Sciatic nerve (tissue), 2 donors: ENCODE measurements at places on chromosomes 16 and 17.

- no peak for DNase-seq
Measured at GRCh38 chr17:58382108-58382871, 30.3 kb upstream of the SUPT4H1 start.

- DNase-seq = no peak
Measured at GRCh38 chr17:4823373-4824089, 9.6 kb upstream of the MINK1 start.

- no peak for DNase-seq
Measured at GRCh38 chr16:20938426-20938825, 37.9 kb downstream of the LYRM1 start.

DNA sequence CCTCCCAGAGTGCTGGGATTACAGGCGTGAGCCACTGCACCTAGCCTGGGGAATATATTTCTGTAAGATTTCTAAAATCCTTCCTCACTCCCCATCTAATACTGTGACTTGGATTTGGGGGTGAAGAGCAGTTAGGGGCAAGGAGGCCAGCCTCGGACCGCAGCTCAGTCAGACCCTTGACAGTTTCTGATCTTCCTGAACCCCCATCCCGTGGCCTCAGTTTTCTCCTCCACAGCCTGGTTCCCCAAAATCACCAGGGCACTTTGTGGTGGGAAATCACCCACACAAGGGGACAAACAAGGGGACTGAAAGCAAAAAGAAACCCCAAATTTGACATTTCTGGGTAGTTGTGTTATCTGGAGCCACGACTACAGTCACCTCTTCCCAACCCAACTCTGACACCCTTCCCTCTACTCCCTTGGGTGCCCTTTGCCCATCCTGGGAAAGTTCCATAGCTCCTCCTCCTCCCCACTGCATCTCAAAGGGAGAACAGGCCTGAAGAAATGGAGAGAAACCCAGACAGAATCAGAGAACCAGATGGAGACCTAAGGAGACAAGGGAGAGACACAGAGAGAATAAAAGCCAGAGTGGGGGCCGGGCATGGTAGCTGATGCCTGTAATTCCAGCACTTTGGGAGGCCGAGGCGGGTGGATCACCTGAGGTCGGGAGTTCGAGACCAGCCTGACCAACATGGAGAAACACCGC, 2.8 kb upstream of the STAT5A start:
- peak; percentile 51 for DNase-seq

DNA sequence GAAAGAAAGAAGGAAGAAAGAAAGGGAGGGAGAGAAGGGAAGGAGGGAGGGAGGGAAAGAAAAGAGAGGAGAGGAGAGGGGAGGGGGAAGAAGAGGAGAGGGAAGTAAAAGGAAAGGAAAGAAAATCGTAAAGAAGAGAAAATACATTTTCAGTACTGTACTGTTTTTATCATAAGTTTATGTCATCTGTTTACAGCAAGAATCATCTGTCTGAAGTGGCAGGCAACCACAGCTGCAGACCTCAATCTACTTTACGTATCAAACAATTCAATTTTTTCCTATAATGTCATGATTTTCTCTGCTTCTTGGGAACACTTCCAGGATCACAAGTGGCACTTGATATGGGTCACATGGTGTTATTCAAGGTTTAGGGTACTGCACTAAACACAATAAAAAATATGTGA, 58.3 kb downstream of the USP32 start:
- no peak for DNase-seq

- peak; percentile 84 for DNase-seq
Measured at GRCh38 chr17:40122136-40122998, 596 bp downstream of the MSL1 start.

DNA sequence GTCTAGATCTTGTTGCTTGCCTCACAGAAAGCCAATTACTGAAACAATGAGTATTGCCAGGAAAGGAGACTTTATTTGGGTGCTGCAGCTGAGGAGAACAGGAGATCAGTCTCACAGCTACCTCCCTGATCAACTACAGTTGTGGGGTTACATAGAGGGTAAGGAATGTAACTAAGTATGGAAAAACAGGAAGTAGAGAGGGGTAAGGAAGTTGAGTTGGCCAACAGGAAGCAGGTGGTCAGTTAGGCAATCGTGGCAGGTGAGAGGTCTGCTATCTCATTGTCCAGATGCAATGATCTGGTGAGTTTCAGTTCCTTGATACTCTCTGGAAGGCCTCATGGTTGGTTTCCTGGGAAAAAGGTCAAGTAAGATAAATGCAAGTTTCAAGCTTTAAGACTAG, 333.1 kb upstream of the GOT2 start:
- DNase-seq = peak; percentile 58

DNA sequence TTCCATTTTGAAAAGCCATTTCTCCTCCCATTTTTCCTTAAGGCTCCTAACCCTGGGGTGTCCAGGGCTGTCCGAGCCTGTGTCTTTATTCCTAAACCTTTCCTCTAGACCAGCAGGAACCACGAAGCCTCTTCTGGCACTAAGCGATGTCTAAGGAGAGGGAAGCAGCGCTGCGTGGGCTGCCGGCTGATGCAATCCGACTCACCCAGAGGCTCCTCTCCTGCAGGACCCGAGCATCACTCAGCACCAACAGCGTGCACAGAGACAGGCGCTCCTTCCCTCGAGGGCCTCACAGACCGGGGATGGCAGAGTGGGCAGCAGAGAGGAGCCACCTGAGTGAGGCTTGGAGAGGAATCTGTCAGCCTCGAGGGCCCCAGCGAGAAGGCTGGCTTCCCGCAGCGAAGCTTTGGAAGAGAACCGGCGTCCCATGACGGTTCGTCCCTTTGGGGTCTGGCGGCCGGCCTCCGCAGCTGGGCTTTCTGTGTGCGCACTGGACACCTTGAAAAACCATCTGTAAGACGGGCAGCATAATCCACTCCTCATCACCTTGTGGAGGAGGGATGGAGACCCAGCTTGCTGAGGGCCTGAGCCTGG, 174.3 kb downstream of the FOXL1 start:
- DNase-seq = no peak

GRCh38 chr17:50681263-50682200, 26.2 kb downstream of the ANKRD40 start:
- DNase-seq = no peak

- DNase-seq = no peak
Measured at GRCh38 chr16:27385398-27385797, 16.6 kb upstream of the IL21R start.

DNA sequence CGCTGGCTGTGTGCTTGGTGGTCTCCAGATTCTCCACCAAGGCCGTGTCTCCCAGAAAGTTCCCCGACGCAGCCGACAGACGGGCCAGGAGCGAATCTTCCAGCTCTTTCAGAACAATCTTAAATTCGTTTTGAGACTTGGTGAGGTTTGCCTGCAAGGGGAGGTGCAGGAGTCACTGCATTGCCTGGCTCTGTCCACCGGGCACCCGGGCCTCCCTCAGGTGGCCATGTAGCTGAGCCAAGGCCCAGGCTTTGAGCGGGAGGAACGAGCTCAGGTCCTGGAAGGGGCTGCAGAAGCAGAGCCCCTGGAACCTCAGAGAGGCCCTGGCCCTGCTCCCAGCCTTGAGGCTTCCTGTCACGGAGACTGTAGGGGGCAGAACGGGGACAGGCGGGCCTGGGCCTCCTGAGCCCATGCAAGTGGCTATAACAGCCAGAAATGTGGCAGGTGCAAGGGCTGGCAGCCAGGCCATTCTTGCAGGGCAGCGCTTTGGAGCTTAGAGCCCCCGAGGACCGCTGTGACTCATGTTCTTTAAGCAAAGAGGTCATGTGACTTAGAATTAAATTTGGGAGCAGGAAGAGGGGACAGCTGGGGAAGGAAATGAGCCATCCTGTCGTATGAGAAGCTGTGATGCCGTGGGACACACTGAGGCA, 72.4 kb downstream of the PGS1 start:
- DNase-seq = no peak

- no peak for DNase-seq
Measured at GRCh38 chr17:13753154-13753553, 151.4 kb upstream of the HS3ST3A1 start.

- peak; percentile 13 for DNase-seq
Measured at GRCh38 chr17:65064452-65065019, 8.0 kb upstream of the GNA13 start.

GRCh38 chr17:18218756-18219415, 6.5 kb upstream of the LLGL1 start:
- peak; percentile 81 for DNase-seq

GRCh38 chr17:38958326-38958725, 8.9 kb downstream of the FBXO47 start:
- DNase-seq = no peak

- DNase-seq = no peak
Measured at GRCh38 chr16:58013201-58013956, 12.2 kb downstream of the USB1 start.

DNA sequence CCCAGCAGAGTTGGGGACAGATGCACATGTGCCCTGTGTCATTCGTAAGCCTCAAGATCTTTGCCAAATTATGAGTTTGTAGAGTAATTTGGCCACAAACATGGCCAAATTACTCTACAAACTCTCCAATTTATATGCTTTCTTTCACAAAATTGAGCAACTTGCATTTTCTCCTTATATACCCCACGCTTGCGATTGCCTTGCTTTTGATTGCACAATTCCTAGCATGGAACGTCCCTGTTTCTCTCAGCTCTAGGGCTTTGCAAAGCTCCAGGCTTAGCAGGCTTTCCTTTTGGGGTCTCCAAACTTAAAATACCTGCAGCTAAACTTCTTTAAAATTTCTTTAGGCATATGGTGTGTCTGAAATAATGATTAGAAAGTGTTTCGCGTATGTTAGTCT, 28.5 kb upstream of the MAF start:
- no peak for DNase-seq

DNA sequence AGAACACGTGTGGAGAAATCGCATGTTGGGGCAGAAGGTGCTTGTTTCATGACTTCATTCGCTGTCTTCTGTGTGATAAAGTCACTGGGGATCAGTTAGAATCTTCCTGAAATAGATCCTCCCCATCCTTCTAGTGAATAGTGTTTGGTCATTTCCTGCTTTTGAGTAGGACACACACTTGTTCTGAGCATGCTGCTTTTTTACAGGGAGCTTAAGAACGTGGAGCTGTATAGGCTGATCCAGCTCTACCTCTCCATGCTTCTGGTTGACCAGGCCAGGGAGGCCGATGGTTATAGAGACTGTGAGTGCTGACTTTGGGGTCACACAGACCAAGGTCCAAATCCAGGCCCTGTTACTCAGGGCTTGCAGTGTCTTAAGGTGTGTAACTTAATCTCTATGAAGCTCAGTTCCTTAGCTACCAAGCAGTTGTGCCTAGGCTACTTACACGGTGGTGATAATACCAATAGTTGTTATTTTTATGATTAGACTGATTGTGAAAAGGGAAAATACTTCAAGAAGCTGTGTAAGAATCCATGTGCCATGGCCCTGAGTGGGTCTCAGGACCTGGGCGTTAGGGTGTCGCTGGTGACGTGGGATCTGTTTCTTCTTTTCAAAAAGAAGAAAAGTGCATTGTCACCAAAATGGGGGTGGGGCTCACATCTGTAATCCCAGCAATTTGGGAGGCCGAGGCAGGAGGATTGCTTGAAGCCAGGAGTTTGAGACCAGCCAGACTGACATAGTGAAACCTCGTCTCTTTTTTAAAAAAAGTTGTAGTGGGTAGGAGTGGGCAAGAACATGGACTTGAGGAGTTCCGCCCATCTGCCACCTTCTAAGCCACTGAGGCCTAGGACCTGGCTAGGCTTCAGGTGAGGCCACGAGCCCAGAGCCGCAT, 64.1 kb upstream of the LGALS9 start:
- DNase-seq = no peak

- DNase-seq = no peak
Measured at GRCh38 chr17:77101521-77102410, 39.0 kb upstream of the SEC14L1 start.

GRCh38 chr17:74971842-74972106, 785 bp downstream of the HID1 start:
- DNase-seq = no peak

GRCh38 chr17:82502207-82502606, 17.3 kb upstream of the FOXK2 start:
- no peak for DNase-seq

DNA sequence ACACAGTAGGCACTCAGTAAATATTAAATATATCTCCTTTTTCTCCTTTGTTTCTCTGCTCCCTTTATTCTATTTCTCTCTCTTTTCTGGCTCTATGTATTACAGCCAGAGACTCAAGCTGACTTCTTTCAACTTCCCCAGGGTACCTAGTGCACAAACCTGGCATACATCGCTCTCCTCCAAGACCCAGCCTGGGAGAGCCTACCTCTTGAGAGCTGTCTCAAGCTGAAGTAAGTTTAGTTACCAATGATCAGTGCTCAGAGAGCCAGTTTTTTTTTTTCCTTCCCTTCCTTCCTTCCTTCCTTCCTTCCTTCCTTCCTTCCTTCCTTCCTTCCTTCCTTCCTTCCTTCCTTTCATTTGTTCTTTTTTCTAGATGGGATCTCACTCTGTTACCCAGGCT, 19.8 kb downstream of the TMEM98 start:
- no peak for DNase-seq

GRCh38 chr16:28497861-28498599, 3.6 kb downstream of the APOBR start:
- DNase-seq = no peak

GRCh38 chr17:44033861-44034408, 19.2 kb upstream of the TMEM101 start:
- no peak for DNase-seq

DNA sequence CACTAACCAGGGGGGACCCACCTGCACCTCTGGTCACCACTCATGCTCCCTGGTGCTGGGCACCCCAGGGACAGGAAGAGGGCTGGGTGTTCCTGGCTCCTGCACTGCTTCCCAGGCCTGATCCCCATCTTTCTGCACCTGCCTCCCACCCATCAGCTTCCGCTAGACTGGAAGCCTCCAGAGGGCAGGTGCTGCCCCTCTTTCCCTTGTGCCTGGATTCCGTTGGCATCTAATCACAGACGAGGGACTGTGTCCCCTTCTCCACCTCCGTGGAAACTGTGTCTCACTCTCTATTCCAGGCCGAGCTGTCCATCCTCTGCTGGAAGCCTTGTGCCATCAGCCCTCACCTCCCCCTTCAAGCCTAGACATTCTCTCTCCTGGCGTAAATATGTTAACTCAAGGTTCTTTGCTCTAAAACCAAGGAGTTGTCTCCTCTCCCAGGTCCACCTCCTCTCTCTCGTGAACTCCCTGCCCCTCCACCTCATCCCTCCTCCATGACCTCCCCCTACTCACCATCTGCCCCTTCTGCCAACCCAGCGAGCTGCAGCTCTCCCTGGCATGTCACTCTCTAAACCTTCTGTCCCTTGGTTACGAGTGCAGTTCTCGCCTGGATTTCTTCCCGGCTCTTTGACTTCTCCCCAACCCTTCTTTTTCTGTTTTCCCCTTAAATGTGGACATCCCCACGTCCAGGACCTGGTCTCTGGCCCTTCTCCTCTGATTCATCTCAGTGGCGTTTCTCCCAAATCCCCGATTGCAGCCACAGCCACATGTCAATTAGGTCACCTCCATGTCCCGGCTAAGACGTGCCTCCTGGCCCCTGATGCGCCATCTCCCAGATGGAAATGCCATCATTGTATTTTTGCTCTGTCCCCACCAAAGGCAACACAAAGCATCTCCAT, 107.7 kb downstream of the SEC14L1 start:
- no peak for DNase-seq
